ENCODE measurements at places on chromosomes 1 and 21. TPM values are rescaled to one million over a fixed set of nuclear protein-coding genes. Genes with fewer than 3 reads are reported as not detected.

OR2L8 gene
- total RNA-seq: not detected

SLC19A1 gene
- total RNA-seq: 2.2 TPM

TFF2 gene
- total RNA-seq: not detected

IL10 gene
- not detected for total RNA-seq

RNU1-4 gene
- under 0.01 TPM for total RNA-seq

TMEM82 gene
- not detected for total RNA-seq

DMBX1 gene
- not detected for total RNA-seq

PDC gene
- total RNA-seq: 0.27 TPM

NUF2 gene
- 1.2 TPM for total RNA-seq

PBX1 gene
- 95.6 TPM for total RNA-seq

HES5 gene
- total RNA-seq: not detected

INAVA gene
- total RNA-seq: not detected

OR10J4 gene
- not detected for total RNA-seq

HES3 gene
- total RNA-seq: not detected

DNASE2B gene
- total RNA-seq: not detected

USF1 gene
- total RNA-seq: 36.2 TPM

ZBTB8OS gene
- 34.6 TPM for total RNA-seq

SPRR5 gene
- not detected for total RNA-seq

NBPF4 gene
- not detected for total RNA-seq

CDKN2C gene
- 15.3 TPM for total RNA-seq

LCE1B gene
- total RNA-seq: not detected

ATP6V1G3 gene
- not detected for total RNA-seq

SH2D1B gene
- total RNA-seq: under 0.01 TPM

B3GALT5 gene
- not detected for total RNA-seq
